Fibroblast of lung (primary cell): ENCODE measurements at places on chromosomes 1 and 21. TPM values are rescaled to one million over a fixed set of nuclear protein-coding genes. Genes with fewer than 3 reads are reported as not detected.
A peak's percentile ranks its signal among the peaks of the same experiment; 100 is the strongest.

Gene NR1I3
- not detected in 2 replicates for total RNA-seq

GRCh38 chr1:41773144-41773591 lies 145.6 kb downstream of the HIVEP3 start:
- no peaks in the 10 kb centered on the region for H3K36me3 ChIP-seq
- peak; percentile 72 for DNase-seq
- peaks cover 2% of the 10 kb centered on the region for H3K4me1 ChIP-seq
- H3K27ac ChIP-seq: no peak overlapping the region
- no peaks in the 10 kb centered on the region for H3K27me3 ChIP-seq
- H3K4me3 ChIP-seq: no peak overlapping the region

GRCh38 chr1:246032031-246032551 lies 475.0 kb downstream of the SMYD3 start:
- H3K4me3 ChIP-seq: no peak overlapping the region
- no peaks in the 10 kb centered on the region for H3K36me3 ChIP-seq
- no peaks in the 10 kb centered on the region for H3K27me3 ChIP-seq
- no peak overlapping the region for H3K27ac ChIP-seq
- no peaks in the 10 kb centered on the region for H3K4me1 ChIP-seq

DNA sequence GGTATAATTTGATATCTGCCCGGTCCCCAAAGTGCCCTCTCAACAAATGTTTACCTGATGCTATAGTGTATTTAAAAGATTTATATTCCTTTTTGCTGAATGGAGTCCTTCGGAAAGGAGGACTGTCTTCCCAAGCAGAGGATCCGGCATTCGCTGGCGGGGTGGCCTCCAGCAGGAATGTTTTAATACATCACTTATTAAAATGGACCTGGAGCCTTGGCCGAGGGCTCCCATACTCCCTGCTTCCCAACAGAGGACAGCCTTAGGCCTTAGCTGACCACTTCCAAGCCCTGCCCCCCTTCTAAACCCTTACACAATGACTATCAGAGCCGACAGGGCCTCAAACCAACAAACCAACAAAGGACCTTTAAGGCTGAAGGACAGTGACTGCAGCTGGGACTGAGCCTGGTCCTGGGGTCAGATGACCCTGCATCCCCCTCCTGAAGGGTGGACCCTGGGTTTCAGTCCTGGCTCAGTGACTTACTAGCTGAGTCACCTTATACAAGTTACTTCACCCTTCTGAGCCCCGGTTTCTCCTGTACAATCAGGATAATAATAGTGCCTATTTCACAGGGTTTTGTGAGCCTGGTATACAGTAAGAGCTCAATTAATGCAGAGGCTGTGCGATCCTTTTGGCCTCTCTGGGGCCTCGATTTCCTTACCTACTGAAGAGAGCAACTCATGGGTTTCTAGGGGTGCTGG lies 5.6 kb downstream of the CAMK2N1 start:
- H3K27me3 ChIP-seq: no peaks in the 10 kb centered on the region
- no peaks in the 10 kb centered on the region for H3K36me3 ChIP-seq
- H3K4me3 ChIP-seq: no peak overlapping the region

DNA sequence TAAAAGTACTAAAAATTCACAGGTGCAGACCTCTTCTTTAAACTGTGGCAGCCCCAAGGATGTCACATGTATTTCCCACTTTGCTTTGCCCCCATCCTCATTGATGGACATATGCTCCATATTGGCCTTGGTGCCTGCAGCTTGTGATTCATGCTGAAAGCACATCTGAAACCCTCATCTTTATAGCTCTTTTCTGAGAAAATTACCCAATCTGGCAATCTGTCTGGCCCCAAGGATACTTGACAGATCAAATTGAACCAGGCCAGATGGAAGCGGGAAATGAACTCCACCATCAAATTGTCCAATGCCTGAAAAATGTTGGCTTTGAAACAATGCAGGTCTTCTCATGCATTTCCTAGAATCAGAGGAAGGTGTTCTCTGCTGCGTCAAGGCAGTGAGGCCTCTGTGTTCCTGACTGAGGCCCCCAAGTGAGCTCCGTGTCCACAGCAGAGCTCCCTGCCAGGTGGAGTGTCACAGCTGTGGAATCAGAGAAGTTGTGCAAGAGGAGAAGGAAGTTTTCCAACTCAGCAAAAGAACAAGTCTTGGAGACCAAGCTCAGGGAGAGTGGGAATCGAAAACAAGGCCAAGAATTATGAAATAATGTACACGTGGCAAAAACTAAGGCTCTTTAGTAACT lies 323.7 kb downstream of the PLPP3 start:
- no peaks in the 10 kb centered on the region for H3K27me3 ChIP-seq
- DNase-seq: peak; percentile 96
- H3K27ac ChIP-seq: no peak overlapping the region
- H3K4me1 ChIP-seq: no peaks in the 10 kb centered on the region
- H3K4me3 ChIP-seq: no peak overlapping the region
- no peaks in the 10 kb centered on the region for H3K36me3 ChIP-seq

GRCh38 chr21:29377266-29377665 lies 78.5 kb downstream of the BACH1 start:
- no peak for DNase-seq
- no peak overlapping the region for H3K4me3 ChIP-seq
- H3K27ac ChIP-seq: no peak overlapping the region
- peaks cover 3% of the 10 kb centered on the region for H3K36me3 ChIP-seq
- H3K27me3 ChIP-seq: no peaks in the 10 kb centered on the region
